ENCODE measurements at places on chromosomes 11 and 22. TPM values are rescaled to one million over a fixed set of nuclear protein-coding genes. Genes with fewer than 3 reads are reported as not detected.

DNA sequence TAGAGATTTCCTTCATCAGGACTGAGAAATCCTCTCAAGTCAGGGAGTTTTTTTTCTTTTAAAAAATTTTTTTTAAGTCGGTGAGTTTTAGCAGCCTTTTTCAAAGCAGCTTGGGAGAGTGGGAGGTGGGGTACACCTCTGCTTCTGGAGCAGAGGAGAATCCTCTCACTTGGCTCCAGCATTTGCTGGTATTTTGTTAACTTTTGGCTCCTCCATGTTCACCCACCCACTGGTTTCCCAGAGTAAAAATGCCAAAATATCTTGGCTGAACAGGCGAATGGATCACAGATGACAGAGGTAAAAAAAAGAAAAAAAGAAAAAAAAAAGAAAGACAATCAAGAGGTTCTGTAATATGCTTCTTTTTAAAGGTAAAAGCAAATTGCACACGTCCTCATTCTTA lies 68.0 kb downstream of the GAB2 start:
- DNase-seq, result peak; percentile 18

DNA sequence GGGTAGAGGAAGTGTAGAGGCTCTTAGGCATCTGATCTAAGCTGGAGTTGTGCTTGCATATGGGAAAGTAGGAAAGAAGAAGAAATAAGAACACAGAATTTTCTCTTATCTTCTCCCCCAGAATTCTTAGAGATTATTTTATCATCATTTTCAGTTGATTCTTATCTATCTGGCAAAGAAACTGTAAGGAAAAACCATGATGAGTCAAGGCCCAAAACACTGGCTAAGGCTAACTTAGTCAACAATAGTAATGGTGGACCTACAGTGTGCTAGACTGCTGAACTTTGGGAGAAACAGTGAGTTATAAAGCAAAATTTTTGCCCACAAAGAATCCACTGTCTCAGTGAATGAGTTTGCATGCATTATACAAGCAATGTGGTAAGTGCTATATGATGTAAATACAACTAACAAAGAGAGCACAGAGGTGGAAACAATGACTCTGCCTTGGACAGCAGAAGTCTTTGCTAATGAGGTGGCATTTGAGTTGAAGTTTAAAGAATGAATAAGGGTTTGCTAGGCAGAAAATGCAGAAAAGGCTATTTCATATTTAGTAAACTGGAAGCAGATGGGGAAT lies 344.5 kb upstream of the PLET1 start:
- DNase-seq, result no peak

TENM4 gene
- polyA plus RNA-seq, result 1.5 TPM

HTATIP2 gene
- 58.1 TPM for polyA plus RNA-seq

DNA sequence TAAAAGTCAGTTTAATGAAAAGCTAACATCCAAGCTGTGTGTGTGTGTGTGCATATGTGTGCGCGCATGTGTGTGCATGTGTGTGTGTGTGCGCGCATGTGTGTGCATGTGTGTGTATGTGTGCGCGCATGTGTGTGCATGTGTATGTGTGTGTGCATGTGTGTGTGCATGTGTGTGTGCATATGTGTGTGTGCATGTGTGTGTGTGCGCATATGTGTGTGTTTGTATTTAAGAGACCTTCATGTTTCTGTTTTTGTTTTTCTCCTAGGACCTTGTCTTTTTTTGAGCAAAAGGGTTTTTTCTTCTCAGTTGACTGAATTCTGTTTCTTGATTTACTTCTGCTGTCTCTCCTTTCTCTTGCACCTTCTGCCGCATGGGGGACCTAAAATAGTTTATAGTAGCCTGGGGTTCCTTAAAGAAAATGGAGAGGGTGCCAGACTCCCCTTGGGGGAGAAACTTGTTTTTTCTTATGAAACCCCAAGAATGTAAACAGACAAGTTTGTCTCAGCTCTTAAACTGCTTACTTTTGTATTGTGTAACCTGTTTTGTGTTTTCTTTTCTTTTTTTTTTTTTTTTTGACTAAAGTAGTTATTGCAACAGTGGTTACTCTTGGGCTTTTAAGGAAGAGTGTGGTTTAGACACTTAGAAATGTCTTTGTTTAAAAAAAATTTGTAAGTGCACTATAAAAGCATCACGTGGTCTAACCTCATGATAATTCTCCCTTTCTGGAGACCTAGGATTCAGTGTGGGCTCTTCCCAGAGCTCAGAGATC lies 53.0 kb downstream of the OSBPL5 start:
- DNase-seq, result no peak

- no peak for DNase-seq
Measured at GRCh38 chr11:67493548-67494370, 10.9 kb downstream of the AIP start.

DNA sequence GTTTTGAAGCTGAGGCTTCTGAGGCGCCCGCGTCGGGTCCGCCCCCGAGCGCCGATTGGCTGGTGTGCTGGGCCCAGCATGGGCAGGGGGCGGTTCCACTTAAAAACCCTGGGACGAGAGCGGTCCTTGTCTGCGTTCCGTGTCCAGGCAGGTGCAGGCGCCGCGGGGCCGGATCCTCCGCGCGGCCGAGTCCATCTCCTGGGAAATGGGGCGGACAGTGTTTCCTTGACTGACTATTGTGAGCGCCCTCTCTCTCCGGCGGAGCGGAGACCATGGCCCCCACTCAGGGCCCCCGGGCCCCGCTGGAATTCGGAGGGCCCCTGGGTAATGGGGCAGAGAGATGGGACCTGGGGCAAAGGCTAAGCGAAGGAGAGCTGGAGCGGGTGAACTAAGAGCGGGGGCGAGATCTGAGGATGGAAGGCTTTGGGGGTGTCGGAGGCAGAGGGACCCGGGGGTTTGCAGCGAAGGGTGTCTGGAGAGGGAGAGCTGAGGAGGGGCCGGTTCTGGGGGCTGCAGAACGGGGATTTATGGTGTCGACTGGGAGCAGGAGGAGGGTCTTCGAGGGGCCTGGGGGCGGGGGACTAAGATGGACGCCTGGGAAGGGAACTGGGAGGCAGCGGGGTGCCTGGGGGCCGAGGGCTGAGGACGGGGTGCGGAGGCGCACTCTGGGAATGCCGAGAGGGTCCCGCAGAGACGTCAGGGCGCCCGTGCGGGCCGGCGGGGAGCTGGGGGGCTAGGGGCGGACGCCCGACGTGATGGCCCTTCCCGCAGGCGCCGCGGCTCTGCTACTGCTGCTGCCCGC lies at the start of gene TM7SF2:
Gene TM7SF2, plus strand, starts transcription at position 129 of the 802 bp plus-strand sequence. Its CDS starts 144 bp downstream, at position 273.
- DNase-seq, result peak; percentile 82

DNA sequence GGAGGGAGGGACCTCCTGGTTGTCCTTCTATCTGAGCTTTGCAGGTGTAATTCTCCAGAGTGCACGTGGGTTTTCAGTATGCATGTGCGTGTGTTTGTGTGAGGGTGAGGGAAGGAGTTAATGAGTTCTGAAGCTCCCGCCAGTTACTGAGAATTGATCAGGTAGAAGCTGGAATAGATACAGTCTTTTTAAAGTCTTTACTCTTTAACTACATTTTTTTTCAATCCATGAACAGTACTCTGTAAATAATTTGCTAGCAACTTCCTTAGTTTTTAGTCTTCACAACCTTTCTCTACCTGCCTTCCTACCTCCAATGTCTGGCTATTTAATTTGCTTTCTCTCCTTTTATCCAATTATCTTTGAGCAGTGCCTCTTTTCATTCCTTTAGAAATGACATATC lies 25.5 kb downstream of the ARHGAP42 start:
- no peak for DNase-seq

PLAAT5 gene
- polyA plus RNA-seq, result 4.3 TPM

DNA sequence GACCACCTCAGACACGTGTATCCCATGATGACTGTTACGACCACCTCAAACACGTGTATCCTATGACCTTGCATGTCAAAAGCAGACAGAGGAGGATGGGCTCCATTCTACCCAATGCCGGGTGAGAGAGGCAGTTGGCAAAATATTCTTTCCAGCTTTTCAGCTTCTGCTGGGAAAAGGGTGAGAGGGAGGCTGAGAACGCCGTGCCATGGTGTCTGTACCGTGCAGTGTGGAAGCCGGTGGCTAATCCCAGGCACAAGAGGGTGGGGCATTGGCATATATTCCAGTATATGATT lies 1478.4 kb downstream of the TBC1D22A start:
- no peak for DNase-seq

Measured in urinary bladder (tissue), 4 donors.